CD8-positive, alpha-beta memory T cell (primary cell): ENCODE measurements at places on chromosomes 7 and 10.

DNA sequence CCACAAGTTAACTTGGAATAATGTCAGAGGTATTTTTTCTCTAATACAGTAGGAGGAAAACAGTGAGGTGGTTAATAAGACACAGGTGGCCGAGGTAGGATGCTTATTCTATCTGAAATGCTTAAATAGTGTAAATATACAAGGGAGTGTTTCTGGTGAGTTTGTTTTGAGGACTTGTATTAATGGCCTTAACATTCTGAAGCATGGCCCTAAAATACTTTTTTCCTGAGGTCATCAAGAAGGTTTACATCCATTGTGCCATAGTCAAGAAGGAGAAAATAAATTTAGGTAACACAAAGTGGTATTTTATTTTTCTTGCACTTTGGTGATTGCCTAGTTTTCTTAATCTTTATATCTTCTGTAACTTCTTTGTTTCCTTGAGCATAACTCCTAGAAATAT, 18.8 kb downstream of the GNAI1 start:
- DNase-seq: no peak

DNA sequence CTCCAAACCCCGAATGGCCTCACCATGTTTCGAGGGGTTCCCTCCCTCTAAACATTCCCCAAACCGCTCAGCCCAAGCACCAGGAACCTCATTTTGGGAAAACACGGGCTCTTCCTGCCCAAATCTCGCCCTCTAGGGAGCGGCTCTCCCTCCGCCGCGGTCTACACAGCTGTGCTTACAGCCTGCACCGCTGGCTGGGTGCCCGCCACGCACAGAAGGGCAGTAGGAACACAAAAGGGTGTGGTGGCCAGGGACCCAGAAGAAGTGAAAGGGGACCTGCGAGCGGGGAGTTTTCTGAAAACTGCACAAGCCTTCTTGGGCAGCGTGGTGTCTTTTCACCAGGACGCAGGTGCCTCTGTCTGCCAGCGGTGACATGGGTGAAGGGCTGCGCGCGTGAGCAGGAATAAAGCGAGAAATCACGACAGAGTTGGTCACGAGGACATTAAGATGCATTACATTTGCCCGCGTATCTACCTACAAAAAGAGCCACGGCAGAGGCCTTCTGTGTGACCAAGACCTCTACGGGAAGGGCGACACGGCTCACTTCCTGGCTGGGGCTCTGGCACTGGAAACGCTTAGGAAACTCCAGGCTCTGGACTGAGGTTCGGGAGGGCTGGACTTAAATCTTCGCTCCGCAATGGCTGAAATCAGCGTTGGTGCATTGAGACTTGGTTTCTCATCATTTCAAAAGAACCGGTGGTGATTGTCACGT, 171.7 kb downstream of the LSM5 start:
- no peak for DNase-seq

GRCh38 chr7:155129186-155129585, 59.1 kb downstream of the HTR5A start:
- no peak for DNase-seq

GRCh38 chr10:62130948-62131347, 137.7 kb downstream of the RTKN2 start:
- DNase-seq: no peak

GRCh38 chr7:45036317-45036716, 36.3 kb downstream of the CCM2 start:
- DNase-seq: no peak
